ENCODE measurements at places on chromosomes 6 and 20.

DNA sequence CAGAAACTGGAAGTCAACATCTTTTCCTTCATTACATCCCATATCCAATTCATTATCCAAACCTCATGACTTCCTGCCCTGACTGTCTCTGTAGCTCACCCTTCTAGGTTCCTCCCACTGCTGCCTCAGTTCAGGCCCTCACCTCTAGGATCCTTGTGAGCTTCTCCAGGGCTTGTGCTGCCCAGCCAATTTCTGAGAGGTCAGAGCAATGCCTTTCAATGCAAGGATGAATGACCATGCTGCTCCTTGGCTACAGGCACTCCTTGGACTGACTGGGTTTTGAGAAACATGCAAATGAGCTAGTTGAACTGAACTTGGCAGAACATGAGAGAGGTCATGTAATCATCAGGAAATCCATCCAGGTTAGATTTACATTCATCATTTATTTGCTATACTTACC, 173.4 kb downstream of the KIF16B start:
- DNase-seq = no peak

- no peak for DNase-seq
Observed at GRCh38 chr6:156102129-156102528, 646.5 kb upstream of the NOX3 start.

DNA sequence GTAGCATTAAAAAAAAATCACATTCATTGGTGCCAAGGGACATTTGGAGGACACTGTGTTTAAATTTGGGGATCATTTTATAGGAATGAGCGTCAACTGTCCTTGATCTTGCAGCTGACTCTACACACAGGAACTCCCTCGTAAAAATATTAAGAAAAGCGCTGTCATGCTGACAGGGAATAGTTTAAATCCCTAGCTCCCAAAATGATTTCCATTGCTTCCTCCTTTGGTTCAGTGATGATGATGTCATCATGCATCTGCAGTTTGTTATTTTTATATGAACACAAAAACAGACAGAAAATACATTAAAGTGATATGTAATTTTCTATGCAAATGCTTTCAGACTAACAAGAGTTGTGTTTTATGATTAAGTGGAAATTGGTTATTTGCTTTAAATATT, 275.6 kb downstream of the BTBD9 start:
- DNase-seq = no peak

- no peak for DNase-seq
Observed at GRCh38 chr20:32078791-32079190, 26.7 kb downstream of the HCK start.

GRCh38 chr6:124463271-124463670, 499.0 kb upstream of the RNF217 start:
- DNase-seq = no peak

DNA sequence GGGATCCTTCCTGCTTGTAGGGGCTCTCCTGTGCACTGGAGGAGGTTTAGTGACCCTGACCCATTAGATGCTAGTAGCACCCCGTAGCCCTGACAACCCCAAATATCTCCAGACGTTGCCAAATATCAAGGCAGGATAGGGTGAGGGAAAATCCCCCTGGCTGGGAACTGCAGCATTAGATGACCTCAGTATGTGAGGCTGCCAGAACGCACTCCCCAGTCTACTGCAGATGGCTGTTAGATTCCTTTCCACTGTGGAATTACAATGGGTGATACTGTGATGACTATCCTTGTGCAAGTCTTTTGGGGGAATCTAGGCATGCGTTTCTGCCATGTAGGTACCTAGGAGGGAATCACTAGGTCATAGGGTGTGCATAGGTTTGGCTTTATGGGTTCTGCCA, 226.3 kb upstream of the KCNG1 start:
- DNase-seq = no peak

GRCh38 chr6:143515766-143516355, 4.3 kb upstream of the FUCA2 start:
- DNase-seq = no peak

- no peak for DNase-seq
Observed at GRCh38 chr20:23347791-23348190, 2.8 kb upstream of the NXT1 start.

GRCh38 chr6:82570083-82570482, 206.5 kb downstream of the TPBG start:
- DNase-seq = no peak

GRCh38 chr6:30200551-30201281, 12.5 kb downstream of the TRIM26 start:
- no peak for DNase-seq

DNA sequence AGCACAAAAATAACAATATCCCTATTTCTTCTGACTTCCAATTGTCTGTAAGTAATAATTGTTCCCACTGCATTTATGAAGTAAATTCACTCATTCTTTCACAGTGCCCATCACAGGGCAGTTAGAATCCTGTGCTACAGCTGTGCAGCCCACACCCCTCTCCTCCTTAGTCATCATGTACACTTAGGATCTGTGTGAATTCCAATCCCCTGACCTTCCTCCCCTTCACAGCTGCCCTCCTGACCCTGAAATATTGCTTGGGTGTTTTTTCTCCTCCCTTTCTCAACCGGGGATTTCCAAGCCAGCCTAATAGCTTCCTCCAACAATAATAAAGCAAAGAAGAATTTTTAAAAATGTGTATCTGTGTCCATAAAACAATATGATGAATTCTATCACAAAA, 91.5 kb upstream of the BEND6 start:
- no peak for DNase-seq

- DNase-seq = no peak
Observed at GRCh38 chr20:3652221-3652620, 11.0 kb downstream of the GFRA4 start.

DNA sequence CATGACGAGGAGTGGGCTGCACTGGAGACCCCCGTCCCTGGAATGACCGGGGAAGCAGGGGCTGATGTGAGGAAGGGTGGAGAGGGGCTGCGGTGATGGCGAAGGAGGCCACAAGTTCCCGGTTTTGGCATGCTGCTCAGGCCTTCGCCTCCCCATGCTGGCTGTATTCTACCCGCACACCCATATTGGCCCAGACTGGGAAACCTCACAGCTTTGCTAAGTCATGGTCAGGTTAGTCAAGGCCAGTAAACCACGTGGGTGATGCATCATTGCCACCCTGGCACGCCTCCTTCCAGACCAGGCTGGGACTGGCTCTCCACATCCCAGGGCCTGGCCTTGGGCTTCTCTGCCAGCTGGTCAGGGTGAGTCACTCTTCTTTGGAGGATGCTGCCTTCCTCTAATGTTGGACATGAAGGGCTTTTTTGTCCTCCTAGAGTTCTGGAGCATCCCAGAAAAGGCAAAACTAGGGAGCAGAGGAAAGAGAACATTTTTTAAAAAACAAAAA, 53.8 kb downstream of the PCNA start:
- DNase-seq = no peak

DNA sequence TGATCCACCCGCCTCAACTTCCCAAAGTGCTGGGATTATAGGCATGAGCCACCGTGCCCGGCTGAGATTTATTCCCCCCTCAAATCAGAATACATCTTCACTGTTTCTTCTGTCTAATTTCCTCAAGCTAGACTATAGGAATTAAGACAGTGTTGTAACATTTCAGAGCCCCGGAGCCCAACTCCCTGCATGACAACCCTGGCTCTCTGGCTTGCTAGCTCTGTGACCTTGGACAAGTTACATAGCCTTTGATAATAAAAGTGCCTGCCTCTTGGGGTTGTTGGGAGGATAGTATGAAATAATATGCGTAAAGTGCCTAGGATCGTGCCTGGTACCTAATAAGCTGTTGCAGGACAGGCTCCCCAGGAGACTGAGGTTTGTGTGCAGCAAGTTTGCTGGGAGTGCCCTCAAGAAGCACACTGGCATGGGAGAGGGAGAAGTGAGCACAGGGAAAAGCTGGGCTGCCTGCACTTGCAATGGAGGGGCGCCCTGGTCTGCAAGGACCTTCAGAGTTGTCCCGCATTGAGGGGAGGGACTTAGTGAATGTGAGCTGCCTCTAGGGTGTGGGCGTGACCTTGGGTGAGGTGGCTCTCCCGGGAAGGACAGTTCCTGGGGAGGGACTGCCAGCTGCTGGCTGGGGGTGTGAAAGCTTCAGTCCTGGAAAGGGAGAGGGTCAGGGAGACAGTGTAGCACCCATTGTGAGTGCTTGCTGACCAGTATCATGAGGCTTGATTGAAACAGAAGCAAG, 43.4 kb downstream of the TAF8 start:
- no peak for DNase-seq

- no peak for DNase-seq
Observed at GRCh38 chr20:45968801-45969711, 2.9 kb downstream of the ZNF335 start.

DNA sequence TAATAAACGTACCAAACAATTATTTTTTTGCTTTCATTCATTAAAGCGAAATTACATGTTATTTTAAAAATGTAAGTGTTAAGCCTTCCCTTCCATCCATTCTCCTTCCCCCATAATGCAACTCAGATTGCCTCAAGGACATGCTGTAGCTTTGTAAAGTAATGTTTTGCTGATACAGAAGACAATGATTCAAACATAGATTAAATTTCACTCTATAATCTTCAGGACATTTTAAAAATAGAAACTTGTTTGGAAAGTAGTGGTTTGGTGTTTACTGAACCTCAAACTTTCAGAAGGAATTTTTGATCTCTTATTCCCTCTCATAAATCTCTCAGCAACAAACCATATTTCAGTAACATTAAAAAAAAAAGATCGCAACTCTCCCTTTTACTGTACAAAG, 350.9 kb upstream of the HSF2 start:
- DNase-seq = no peak

- DNase-seq = no peak
Observed at GRCh38 chr20:24648481-24648880, 179.1 kb downstream of the SYNDIG1 start.

GRCh38 chr6:31702819-31703716, at the start of gene ABHD16A:
Gene ABHD16A, minus strand, starts transcription at chr6:31703324. Its CDS starts 43 bp downstream, at chr6:31703281.
- peak; percentile 96 for DNase-seq

DNA sequence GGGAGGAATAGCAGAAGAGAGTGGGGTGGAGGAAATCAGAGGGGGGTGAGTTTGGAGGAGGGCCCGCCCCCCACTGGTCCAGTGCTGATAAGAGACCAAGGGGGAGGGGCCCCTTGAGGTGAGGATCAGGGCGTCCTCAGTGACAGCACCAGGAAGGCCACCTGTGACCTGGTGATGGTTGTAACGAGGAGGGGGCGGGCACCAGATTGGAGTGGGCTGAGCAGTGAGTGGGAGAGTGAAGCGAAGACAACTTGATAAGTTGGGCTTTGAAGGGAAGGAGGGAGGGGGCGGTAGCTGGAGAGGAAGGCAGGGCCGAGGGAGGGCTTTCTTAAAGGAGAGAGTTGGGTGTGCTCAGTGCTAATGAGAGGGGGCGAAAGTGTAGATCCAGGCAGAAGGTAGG, 30.7 kb downstream of the CDH22 start:
- no peak for DNase-seq
